CD4-positive, alpha-beta T cell (primary cell): ENCODE measurements at places on chromosomes 12 and 14. TPM values are rescaled to one million over a fixed set of nuclear protein-coding genes. Genes with fewer than 3 reads are reported as not detected.
A peak's percentile ranks its signal among the peaks of the same experiment; 100 is the strongest.

DNA sequence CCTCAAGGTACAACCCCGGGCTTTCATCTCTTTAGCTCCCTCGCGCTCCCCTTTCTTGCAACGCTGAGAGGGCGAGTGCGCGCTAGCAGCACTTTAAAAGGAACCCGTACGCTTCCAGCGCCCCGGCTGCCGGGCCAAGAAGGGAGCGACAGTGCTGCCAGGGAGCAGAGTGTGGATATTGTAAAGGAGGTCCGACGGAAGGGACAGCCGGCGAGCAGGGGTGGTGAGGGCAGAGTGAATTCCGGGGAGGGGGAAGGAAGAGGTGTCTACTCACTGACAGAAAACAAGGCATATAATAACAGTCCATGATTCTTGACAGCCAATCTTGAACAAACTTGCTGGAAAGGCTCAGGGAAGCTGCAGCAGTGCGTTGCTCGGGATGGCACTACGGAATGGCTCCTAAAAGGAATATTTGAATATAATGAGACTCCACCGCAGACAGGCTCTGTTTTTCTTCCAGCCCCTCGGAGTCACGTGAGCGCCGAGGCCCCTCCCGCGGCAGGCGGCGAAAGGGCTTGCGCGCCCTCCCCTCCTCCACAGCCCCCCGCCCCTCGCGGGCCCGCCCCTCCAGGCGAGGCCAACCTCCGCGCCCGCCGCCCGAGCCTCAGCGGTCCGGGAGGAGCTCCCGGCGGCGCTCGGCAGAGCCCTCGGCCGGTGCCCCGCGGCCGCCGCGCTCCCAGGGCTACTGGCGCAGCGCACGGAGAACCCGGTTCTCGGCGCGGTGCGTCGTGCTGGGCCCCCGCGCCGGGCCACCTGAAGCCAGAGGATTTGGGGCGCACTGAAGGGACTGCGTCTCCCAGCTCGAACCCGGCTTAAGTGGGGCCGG is 3.4 kb downstream of the BMP4 start:
- peak; percentile 46 for DNase-seq

The PRPH gene
- not detected for total RNA-seq

The RIMBP2 gene
- not detected for total RNA-seq

- DNase-seq, result no peak
These were observed 72.2 kb downstream of the CLIP1 start for GRCh38 chr12:122350141-122350848.

- DNase-seq, result no peak
These were observed 145.1 kb downstream of the ACSS3 start for GRCh38 chr12:81222846-81223592.

DNA sequence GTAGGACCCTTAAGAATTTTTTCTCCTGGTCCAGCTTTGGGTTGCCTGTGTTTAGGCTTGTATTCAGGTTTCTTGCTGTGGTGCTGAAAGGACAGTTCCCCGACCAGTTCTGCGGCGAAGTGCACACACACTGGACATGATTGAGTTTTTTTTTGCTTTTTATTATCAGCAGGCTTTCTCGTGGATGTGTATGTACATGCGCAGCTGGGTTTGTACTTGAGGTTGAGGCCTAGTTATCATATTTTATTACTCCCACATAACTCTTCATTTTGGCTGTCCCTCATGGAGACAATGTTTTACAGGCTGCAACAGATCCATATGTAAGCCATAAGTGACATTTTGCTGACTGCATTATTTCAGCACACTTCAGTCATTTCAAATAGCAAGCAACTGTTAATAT is 2.5 kb downstream of the SCN8A start:
- no peak for DNase-seq
